IMR-90 (cell line): ENCODE measurements at places on chromosomes 1 and 21. TPM values are rescaled to one million over a fixed set of nuclear protein-coding genes. Genes with fewer than 3 reads are reported as not detected.

Gene CASZ1
- under 0.01 and 0.18 TPM in 2 replicates for total RNA-seq

Gene DDR2
- total RNA-seq: 194 and 245 TPM in 2 replicates

Gene MIXL1
- not detected in 2 replicates for total RNA-seq

Gene LCE6A
- total RNA-seq: not detected in 2 replicates

Gene CYP4B1
- not detected in 2 replicates for total RNA-seq

GRCh38 chr21:35232545-35233176, 183.6 kb upstream of the RUNX1 start:
- peak; percentile 92 for DNase-seq

DNA sequence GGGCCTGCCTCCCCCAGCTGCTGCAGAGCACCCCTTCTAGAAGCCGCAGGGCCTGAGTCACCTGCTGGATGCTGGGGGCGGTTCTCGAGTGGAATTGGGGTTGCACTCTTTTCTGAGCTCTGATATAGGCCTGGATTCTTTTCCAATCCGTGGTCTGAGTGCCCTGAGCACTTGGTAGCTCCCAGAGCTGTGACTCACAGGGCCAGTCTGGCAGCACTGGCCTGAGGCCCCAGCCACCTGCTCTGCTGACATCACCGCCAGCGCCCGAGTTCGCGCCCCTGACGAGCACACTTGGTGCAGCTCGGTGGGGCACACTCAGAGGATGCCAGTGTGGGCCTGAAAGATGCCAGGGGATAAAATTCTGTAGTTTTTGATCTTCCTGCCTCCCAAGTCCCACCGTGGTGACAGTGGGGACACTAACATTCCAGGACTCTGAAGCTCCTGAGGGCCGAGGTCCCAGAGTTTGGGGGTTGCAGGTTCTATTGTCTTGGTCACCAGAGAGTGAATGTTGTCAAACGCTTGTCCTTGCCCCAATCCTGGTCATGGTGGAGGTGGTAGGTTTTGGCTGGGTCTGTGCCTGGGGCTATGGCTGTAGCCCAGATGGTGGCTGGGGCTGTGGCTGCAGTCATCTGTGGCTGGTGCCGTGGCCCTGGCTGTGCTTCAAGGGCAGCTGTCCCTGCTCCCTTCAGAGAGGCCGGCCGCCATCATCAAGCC, 74.6 kb downstream of the OBSCN start:
- DNase-seq: peak; percentile 71

GRCh38 chr1:44010935-44011471, 19.6 kb downstream of the CCDC24 start:
- no peak for DNase-seq

DNA sequence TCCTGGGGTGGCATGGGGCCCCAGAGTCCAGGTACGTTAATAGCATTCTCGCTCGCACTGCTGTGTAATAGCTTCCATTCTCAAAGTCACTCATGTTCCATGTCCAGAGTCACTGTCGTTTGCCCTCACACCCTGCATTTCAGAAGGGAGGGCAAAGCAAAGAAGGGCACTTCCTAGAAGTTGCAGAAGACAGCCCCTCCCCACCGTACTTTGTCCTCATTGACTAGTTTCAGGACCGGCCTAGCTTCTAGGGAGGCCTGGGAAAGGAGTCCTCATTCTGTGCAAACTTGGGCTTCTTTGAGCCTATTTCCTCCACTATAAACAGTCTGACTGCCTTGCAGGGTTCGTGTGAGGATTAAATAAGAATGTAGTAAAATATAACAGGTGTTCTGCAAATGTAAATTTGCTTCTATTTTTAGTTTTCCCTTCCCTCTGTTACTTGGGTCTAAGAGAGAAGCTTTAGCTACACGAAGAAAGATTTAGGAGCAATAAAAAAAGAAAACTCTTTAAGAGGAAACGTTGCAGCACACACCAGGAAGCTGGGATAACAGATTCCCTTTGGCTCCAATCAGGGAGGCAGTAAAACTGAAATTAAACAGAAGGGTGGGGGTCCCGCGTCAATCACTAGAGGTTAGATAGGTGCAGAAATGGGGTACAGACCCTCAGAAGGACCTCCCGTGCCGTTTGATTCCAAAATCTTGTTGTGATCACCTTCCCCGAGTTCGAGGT, 40.1 kb downstream of the ACTL8 start:
- DNase-seq: no peak

DNA sequence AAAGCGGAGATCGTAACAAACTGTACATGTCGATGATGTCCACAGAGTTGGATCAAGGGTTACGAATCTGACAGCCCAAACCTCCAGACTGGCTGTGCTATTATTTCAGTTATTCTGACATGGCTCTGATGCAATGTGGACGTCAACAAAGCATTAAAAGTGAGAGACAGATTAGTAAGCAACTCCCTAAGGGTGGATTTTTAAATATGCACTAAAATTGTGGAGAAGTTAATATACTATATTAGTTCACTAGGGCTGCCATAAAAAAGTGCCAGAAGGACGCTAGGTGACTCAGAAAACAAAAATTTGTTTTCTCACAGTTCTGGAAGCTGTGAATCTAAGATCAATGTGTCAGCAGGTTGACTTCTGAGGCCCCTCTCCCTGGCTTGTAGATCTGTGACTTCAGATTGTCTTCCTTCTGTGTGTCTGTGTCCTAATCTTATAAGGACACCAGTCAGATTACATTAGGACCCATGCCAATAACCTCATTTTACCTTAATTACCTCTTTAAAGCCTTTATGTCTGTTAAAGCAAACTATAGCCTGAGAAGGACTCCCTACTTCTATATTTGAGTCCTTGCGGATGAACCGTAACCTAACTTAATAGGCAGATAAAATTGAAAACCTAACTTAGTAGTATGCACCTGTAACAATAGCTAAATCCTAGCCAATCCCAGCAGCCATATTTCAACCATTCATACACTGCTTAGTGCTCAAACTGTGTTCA, 66.0 kb upstream of the BACH1 start:
- DNase-seq: peak; percentile 55

- DNase-seq: peak; percentile 31
These were observed 26.2 kb downstream of the RSBN1 start for GRCh38 chr1:113786069-113786468.

GRCh38 chr21:29436143-29436542, 137.4 kb downstream of the BACH1 start:
- DNase-seq: no peak

DNA sequence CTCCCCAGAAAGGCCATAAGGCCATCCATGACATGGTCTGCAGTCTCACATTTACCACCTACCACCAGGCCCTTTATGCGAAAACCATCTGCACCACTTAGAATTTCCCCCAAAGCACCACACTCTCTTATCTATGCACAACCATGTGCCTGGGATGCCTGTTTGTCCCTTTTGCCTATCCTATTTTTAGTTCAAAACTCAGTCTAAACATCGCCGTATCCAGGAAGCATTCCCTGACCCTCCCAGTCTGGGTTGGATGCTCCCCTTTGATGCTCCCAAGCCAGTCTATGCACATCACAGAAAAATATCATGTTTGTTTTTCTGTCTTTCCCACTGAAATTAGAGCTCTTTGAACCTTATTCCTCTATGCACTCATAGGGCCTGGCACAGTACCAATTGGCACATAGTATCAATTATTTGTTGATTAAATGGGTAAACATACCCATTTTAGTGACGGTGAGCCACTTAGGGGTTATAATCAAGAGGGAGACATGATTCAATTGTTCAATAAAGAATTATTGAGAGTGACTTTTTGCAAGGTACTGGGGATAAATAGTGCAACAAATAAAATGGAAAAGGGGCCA, 6.7 kb downstream of the MPL start:
- DNase-seq: no peak

DNA sequence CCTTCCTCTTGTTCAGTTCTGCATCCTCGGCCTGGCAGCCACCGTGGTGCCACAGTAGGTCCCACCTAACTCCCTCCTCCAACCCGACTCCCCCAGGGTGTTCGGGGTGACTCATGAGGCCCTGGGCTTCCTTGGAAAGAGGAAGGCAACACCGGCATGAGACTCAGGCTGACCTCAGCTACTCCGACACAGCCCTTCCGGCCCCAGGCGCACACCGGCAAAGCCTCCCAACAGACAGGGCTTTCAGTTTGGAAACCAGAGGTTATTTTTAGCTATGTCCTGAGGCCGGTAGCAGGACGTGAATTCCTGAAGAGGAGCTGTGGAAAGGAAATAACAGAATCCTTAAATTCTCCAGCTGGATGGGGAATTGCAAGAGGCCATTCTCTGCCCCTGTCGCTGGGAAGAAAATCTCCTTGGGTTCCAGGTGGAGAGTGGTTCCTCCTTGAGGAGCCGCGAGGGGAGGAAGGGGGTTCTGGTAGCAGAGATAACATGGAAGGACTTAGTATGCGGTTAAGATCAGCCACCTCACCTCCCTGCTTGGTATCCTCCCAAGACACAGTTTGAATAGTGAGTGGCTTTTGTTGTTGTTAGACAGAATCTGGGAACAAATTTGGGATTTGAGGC, 24.4 kb downstream of the PLXNA2 start:
- DNase-seq: peak; percentile 61

GRCh38 chr1:55050283-55050682, 10.9 kb downstream of the PCSK9 start:
- peak; percentile 62 for DNase-seq

- DNase-seq: no peak
These were observed 52.0 kb upstream of the RAVER2 start for GRCh38 chr1:64692911-64693310.

DNA sequence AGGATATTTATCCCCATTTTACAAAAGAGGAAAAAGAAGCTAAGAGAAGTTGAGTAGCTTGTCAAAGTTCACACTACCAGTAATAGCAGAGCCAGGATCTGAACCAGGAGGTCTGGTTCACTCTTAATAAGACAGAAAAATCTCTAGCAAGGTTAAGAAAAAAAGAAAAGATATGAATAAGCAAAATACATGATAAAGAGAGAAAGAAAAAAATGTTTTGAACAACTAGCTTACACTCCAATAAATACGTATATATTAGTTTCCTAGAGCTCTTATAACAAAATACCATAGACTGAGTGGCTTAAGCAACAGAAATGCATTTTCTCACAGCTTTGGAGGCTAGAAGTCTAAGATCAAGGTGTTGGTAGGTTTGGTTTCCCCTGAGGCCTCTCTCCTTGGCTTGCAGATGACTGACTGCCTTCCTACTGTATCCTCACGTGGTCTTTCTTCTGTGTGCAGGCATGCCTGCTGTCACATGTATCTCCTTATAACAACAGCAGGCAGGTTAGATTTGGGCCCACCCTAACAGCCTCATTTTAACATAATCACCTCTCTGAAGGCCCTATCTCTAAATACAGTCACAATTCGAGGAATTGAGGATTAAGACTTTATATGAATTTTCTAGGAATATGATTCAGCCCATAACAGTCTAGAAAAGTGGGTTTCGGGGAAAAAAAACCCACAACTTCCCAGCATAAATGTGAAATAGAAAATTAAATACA, 60.4 kb downstream of the LEPR start:
- DNase-seq: no peak

GRCh38 chr1:111990878-111991718, 1.6 kb upstream of the KCND3 start:
- DNase-seq: no peak

GRCh38 chr1:162276493-162276892, 100.2 kb downstream of the SPATA46 start:
- peak; percentile 25 for DNase-seq

DNA sequence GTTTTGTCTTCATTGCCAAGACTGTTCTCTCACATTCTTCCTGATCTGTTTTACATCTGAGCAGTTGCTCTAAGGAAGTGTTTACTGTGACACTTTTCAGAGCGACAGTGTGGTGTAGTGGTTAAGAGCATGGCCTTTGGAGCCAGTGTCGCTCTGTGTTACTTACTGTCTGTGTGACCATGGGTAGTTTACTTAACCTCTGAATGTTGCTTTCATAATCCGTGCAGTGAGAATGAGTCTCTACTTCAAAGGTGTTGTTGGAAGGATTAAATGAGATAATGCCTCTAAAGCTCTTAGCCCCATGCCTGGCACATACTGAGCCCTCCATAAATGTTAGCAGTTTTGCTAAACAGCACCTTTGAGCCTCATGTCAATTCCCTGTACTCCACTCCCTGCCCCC, 35.9 kb upstream of the ZFP69B start:
- DNase-seq: no peak

DNA sequence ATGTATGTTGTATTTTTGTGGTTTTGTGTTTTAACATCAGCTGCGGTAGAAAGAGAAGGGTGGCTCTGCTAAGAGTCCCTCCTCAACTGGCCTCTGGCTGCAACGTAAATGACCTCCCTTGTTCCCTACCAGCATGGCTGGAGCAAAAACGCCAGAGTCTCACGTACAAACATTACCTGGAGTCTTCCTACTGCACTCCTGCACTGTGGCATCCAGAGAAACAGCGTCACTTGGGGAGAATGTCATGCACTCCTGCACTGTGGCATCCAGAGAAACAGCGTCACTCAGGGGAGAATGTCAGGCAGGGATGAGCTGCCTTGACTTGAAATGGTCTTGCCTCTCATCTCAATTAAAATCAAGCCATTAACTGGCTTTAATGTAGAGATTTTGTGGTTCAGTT, 314.2 kb downstream of the KIF26B start:
- no peak for DNase-seq

GRCh38 chr1:40039245-40039756, 1.2 kb upstream of the CAP1 start:
- peak; percentile 37 for DNase-seq

DNA sequence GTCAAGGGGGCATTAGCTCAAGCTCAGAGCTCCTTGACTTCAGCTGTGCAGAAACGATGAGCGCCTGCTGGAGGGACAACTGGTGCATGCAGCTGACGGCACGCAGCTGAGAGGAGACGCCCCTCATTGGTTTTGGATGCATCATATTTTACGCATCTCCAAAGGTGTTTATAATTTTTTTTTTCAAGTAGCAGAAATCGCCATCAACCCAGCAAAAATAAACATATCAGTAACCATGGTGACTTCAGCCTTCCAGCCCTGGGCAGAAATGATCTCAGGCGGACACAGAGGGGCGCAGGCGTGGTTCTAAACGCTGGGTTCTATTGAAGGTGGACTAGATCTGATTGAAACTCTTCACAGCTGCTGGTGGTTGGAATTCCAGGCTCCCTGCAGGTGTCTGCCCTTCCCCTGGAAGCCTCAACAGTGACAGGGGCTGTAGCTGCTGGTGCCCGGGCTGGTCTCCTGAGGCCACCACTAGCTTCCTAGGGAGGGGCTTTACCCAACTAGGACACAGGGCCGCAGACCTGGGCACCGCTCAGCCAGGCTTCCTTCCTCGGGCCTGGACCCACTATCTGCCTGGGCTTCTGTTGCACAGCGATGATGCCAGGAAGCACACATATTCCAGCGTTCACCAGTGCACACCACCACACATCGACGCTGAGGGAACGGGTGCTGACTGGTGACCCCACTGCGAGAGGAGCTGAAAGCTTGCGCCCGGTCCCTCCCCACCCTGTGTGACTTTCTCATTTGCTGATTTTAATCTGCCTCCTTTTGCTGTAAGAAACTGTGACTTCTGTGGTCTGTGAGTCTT, 63.7 kb upstream of the ABCG1 start:
- no peak for DNase-seq

GRCh38 chr1:150477733-150478132, 9.5 kb upstream of the TARS2 start:
- DNase-seq: peak; percentile 85
